Esophagus (tissue), 2 donors: ENCODE measurements at places on chromosomes 5 and 9. TPM values are rescaled to one million over a fixed set of nuclear protein-coding genes. Genes with fewer than 3 reads are reported as not detected.

The DBH gene
- not detected for polyA plus RNA-seq

The PDCD1LG2 gene
- polyA plus RNA-seq: 0.18 TPM

The COL15A1 gene
- polyA plus RNA-seq: 5.2 TPM

The TAF11L5 gene
- not detected for polyA plus RNA-seq

The SUSD3 gene
- polyA plus RNA-seq: 1.9 TPM

The C5orf58 gene
- not detected for polyA plus RNA-seq

The RNF180 gene
- polyA plus RNA-seq: 1.0 TPM

The SLC36A3 gene
- not detected for polyA plus RNA-seq

The PELO gene
- polyA plus RNA-seq: 12.5 TPM

The TPRN gene
- 12.8 TPM for polyA plus RNA-seq

The SIL1 gene
- 27.2 TPM for polyA plus RNA-seq

The GCNT1 gene
- polyA plus RNA-seq: 1.6 TPM

The CATSPER3 gene
- 0.55 TPM for polyA plus RNA-seq

The PDLIM4 gene
- 58.9 TPM for polyA plus RNA-seq

The FAM81B gene
- polyA plus RNA-seq: not detected

The CLINT1 gene
- polyA plus RNA-seq: 59.1 TPM

The SPINK1 gene
- polyA plus RNA-seq: 5.3 TPM

The TLX3 gene
- polyA plus RNA-seq: not detected

The QRFP gene
- polyA plus RNA-seq: 0.08 TPM

The CREB3 gene
- polyA plus RNA-seq: 10.5 TPM

The SECISBP2 gene
- polyA plus RNA-seq: 16.0 TPM

The IFNA7 gene
- polyA plus RNA-seq: not detected

The FAM78A gene
- polyA plus RNA-seq: 0.62 TPM

The PRDM9 gene
- not detected for polyA plus RNA-seq

The C9 gene
- polyA plus RNA-seq: not detected

The LCN2 gene
- 2,097 TPM for polyA plus RNA-seq

The LIX1 gene
- polyA plus RNA-seq: not detected

The GLDC gene
- polyA plus RNA-seq: 2.7 TPM

The SHOC1 gene
- polyA plus RNA-seq: 0.18 TPM

The PHYHD1 gene
- polyA plus RNA-seq: 39.5 TPM

The CCT5 gene
- 81.7 TPM for polyA plus RNA-seq

The IFNK gene
- not detected for polyA plus RNA-seq
